Right atrium auricular region (tissue), 2 donors: ENCODE measurements at places on chromosomes 4 and X.

DNA sequence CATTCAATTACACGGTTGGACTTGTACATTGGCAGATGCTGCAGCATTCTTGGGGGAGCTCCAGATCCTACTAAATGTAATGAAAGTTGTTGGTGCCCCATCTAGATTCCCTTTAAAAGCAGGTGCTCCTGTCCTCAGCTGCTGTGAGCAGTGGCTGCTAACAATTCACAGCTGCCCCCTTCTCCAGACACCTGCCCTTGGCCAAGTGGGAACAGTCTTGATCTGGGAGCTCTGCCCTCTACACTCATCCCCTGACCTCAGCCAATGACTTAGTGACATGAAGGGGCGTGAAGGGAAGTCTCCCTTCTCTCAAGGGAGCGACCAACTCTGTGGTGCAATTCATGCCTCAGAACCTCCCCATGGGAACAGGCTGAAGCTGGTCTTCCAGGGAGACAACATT, 125.7 kb downstream of the EIF4E start:
- DNase-seq: no peak

DNA sequence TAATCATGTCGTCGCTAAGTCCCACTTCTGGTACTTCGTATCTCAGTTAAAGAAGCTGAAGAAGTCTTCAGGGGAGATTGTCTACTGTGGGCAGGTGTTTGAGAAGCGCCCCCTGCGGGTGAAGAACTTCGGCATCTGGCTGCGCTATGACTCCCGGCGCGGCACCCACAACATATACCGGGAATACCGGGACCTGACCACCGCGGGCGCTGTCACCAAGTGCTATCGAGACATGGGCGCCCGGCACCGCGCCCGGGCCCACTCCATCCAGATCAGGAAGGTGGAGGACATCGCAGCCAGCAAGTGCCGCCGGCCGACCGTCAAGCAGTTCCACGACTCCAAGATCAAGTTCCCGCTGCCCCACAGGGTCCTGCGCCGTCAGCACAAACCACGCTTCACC, 11.3 kb downstream of the PNCK start:
- no peak for DNase-seq

GRCh38 chr4:63663870-63664269, 745.4 kb downstream of the TECRL start:
- DNase-seq: no peak

DNA sequence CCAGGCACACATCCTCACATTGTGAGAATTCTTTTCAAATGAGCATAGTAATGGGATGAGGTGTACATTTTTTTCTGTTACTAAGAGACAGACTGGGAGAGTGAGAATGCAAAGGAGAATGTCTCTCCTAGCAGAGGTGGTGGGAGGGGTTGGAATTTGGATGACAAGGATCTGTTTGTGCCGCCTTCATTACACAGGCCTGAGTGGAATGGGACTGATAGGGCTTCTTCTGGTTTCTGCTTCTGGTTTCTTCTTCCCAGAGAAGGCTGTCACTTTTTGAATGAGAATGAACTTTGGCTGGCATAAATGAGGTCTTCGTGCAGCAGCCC, 55.4 kb downstream of the C4orf51 start:
- no peak for DNase-seq

GRCh38 chr4:138535316-138535715, 293.2 kb upstream of the SLC7A11 start:
- no peak for DNase-seq

- DNase-seq: no peak
These were observed 50.2 kb downstream of the WDR44 start for GRCh38 chrX:118396113-118396512.

DNA sequence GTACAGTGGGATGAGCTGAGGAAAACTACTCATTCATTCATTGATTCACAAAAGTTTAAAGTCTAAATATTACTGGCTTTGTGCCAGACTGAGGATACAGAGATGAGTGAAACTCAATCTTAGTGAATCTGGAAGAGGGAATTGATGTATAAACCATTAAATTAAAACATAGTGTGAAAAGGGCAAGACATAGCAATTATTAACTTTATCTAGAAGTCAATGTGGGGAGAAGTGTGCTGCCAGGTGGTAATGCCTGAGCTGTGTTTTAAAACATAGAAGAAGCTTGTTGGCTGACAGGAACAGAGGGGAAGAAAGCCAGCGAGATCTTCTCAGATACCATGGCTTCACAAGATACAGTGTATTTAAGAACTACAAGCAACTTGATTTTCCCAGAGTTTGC, 153.4 kb downstream of the BMPR1B start:
- no peak for DNase-seq

- DNase-seq: no peak
These were observed 18.0 kb downstream of the SUV39H1 start for GRCh38 chrX:48714573-48714972.

GRCh38 chr4:172601195-172601594, 567.4 kb upstream of the GALNT7 start:
- no peak for DNase-seq

- peak; percentile 91 for DNase-seq
These were observed at the start of gene TNIP2 for GRCh38 chr4:2755821-2756690. TNIP2 (minus strand) TSS chr4:2756336; CDS start chr4:2756289, 47 bp downstream.

DNA sequence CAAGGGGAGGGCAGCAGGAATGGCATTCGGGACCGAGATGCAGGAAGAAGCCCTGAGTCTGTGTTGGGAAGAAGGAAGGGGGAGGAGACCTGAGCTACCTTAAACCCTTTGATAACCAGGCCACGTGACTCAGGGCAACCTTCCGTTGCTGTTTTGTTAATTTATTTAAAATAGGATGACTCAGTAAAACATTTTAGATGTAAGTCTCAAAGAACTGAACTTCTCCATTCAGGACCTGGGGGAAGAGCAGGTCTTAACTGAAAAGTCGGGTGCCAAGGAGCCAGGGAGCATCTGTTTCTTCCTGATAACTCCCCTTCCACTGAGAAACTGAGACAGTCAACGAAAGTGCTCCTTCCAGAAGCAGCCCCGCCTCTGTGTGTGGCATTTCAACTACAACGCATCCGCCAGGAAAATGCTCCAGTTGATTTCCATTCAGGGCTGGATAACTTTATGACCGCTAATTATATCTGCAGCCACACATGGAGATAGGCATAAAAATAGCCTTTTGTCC, 88.0 kb downstream of the IRF2 start:
- DNase-seq: no peak

DNA sequence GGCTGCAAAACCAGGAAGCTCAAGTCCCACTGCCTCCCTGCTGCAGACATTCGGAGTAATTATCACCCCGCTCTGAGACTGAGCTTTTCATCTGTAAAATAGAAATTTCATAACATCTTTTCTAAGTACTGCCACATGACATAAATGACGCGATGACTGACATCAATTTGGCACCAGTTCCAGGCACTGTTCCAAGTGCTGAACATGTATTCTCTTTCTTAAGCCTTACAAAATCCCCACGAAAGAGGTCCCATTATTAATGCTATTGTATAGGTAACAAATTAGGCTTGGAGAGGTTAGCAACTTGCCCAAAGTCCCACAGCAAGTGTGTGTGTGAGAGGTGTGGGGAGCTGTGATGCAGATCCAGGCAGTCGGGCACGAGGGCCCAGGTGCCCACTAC, 56.4 kb downstream of the SLC2A9 start:
- DNase-seq: no peak

DNA sequence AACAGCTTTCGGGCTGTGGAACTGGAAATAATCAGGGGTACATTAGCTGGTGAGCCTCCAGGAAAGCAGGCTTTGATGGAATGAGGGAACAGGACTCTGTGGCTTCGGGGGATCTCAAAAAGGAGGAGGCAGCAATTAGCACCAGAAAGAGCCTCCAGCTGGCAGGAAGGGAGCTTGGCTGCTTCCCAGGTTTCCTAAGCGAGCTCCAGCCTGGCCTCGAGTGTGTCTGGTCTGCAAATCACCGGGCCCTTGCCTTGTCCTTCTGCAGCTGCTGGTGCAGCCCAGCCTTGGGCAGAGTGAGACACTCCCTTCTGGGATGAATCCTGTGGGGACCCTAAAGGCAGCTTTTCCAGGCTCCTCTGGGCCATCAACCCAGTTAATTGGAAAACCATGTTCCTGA, 10.7 kb upstream of the PDHA1 start:
- no peak for DNase-seq

GRCh38 chrX:51917604-51918003, 24.2 kb downstream of the MAGED1 start:
- DNase-seq: no peak

DNA sequence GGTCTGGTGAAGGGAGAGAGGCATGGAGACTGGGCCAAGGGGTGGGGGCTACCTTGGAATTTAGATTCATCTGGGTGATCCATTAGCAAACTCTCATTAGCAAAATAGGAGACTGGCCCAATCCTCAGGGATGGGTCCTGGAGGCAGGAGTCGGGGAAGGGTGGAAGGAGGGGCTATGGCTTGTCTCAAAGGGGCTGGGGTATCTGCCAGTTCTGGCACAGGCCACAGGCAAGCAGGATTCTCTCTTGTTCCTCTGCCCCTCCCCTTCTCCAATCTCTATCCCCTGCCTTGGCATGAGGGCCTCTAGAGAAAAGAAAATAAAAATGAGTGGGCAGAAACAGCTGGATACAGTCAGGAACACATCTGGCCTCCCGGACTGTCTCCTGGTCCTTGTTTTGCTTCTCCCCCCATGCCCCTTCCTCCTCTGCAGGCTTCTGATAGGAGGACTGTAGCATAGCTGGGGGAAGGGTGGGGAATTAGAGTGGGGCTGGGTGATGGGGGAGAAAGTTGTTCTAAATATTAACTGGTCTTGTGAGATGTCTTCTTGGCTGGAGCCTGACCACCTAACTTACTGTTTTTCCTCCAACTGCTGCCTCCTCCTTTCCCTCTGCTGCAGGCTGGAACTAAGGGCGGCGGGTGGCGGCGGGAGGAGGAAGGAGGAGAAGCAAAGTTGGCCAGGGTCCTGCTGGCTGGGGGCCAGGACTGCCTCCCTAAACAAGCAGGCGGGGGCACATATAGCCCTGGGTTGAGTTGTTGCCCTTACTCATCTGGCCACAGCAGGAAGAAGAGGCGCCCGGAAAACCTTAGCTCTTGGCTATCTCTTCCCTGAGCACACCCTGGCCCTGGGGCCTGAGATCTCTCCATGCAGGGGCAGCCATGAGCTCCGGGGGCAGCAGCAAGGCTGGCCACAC, 53.3 kb upstream of the LAS1L start:
- DNase-seq: peak; percentile 84

- DNase-seq: no peak
These were observed 560.7 kb downstream of the ADGRL3 start for GRCh38 chr4:61760820-61761219.

DNA sequence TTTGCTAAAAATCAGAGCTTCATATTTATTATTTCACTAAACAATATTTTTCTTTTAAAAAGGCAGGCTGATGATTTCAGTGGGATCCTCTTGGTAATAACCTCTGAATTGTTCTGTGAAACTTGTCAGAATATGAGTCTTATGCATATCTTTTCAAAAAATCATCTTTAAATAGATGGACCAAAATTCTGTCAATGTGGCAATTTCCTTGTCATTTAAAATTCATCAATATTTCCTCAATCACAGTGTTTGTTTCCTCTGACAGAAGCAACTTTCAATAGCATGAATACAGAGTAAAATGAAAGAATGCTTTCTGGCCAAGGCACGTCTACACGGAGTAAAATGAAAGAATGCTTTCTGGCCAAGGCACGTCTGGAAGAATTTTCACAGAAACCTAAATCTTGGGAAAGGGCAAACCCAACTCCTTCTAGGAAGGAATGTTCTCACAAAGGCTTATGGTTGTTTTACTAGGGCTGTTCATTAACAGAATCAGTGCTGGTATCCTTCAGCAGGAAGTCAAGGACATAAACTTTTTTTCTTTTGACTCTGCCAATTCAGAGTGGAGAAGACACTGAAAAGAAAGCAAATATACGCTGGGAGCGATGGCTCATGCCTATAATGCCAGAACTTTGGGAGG, 99.0 kb upstream of the GPR34 start:
- no peak for DNase-seq

- DNase-seq: no peak
These were observed 46.7 kb downstream of the DIPK2B start for GRCh38 chrX:45154033-45154360.

DNA sequence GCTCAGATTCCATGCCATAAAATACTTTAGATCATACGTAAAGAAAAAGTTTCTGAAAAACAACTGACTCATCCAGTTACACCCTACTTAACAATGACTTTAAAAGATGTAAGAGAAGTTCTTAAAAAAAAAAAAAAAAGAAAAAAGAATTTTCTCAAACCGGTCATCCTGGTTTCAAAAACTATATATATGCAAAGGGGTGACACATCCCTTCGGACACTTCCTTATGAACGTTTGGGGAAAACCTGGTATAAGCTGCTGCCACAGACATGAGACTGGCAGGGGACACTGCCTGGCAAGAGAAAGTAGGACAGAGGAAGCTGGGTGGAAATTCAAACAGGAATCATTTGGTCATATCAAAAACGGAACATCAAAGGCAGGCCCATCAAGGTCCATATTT, 81.2 kb upstream of the PRSS48 start:
- no peak for DNase-seq

DNA sequence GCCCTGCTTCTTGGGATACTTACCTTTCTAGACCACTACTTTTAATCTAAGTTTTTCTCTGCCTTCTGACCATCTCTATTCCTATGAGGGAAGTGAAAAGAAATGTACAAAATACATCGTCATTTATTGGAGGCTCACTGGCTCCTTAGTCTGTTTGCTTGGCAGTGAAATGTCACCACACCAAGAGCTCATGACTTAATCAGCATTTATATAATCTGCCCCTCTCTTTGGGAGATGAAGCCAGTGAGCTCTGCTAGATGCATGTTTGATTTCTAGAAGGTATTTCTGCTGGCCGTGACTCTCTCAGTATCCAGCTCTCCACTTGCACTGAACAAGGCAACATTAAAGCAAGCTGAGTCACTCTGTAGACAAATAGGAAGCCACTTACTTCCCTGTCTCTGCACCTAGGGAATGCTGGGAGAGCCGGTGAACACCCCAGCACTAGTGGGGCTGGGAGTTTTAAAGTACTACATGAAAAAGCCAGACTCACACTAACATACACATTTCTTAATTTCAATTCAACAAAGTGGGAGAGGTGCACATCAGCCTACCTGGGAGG, 79.1 kb downstream of the MID1IP1 start:
- no peak for DNase-seq

- no peak for DNase-seq
These were observed 100.6 kb upstream of the F9 start for GRCh38 chrX:139429913-139430312.

DNA sequence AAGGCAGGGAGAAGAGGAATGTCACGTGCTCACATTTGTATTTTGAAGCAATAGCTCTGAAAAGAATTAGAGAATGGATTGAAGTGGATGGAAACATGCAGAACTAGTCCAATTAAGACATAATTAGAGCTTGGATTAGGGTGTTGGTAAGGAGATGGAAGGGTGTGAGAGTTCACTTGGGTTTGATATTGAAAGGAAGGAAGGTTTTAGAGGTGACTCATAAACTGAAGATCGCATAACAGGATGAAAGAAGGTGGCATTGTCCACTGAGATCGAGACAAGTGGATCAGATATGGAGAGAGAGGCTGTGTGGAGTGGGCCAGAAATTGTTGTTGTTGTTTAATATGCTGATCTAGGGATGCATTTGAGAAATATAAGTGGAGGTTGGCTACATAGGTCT, 244.0 kb upstream of the SMIM31 start:
- DNase-seq: no peak

GRCh38 chrX:70998411-70999027, 67.6 kb upstream of the SLC7A3 start:
- no peak for DNase-seq

- no peak for DNase-seq
These were observed 145.5 kb downstream of the PCDH7 start for GRCh38 chr4:30865691-30866090.

- DNase-seq: no peak
These were observed 710.6 kb upstream of the DIAPH2 start for GRCh38 chrX:95974096-95974470.

GRCh38 chr4:104489731-104490095, 5.0 kb downstream of the CXXC4 start:
- DNase-seq: no peak

- no peak for DNase-seq
These were observed 740 bp upstream of the NPY2R start for GRCh38 chr4:155207534-155208257.
